ENCODE measurements at places on chromosomes 6 and 20. TPM values are rescaled to one million over a fixed set of nuclear protein-coding genes. Genes with fewer than 3 reads are reported as not detected.

DNA sequence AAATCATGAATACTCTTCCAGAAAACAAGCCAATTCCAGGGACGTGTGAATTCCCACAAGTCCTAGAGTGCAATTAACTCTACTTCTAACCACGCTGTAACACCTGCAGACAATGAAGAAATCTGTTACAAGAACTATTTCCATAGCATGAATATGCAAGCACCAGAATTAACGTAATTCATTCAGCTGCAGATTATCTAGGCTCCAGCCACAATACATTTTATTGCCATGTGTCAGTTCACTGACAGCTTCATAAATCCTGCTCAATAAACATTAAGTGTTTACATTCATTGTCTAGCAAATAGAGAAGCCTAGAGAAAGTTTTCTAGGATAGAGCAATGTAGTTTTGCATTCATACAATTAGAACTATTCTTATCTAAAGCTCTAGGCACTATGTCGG, 1348.5 kb downstream of the GRIK2 start:
- no peak overlapping the region for H3K4me3 ChIP-seq
- H3K27ac ChIP-seq = no peak overlapping the region
- no peaks in the 10 kb centered on the region for H3K36me3 ChIP-seq
- 0 out of 2 replicates have a peak, but pooled peaks cover 3% of the 10 kb centered on the region for H3K4me1 ChIP-seq
- DNase-seq = no peak
- no peaks in the 10 kb centered on the region for H3K27me3 ChIP-seq

Gene DLGAP4
- 59.5 TPM for total RNA-seq

- no peak for DNase-seq
- H3K27me3 ChIP-seq = peaks cover 4% of the 10 kb centered on the region
- H3K4me3 ChIP-seq = no peak overlapping the region
- no peak overlapping the region for H3K27ac ChIP-seq
Measured at GRCh38 chr20:5041433-5041832, 40.1 kb upstream of the SLC23A2 start.

Gene POM121L2
- total RNA-seq = not detected

GRCh38 chr20:62301111-62301668, 1.6 kb upstream of the ADRM1 start:
- H3K27ac ChIP-seq = no peak overlapping the region
- H3K4me1 ChIP-seq = peaks cover 19% of the 10 kb centered on the region
- H3K27me3 ChIP-seq = no peaks in the 10 kb centered on the region
- DNase-seq = no peak
- H3K36me3 ChIP-seq = peaks cover 31% of the 10 kb centered on the region

- H3K27me3 ChIP-seq = no peaks in the 10 kb centered on the region
- DNase-seq = no peak
- H3K4me1 ChIP-seq = peaks cover 51% of the 10 kb centered on the region
- H3K27ac ChIP-seq = peak overlapping the region; percentile 63
Measured at GRCh38 chr6:129643968-129644367, 66.0 kb downstream of the ARHGAP18 start.

DNA sequence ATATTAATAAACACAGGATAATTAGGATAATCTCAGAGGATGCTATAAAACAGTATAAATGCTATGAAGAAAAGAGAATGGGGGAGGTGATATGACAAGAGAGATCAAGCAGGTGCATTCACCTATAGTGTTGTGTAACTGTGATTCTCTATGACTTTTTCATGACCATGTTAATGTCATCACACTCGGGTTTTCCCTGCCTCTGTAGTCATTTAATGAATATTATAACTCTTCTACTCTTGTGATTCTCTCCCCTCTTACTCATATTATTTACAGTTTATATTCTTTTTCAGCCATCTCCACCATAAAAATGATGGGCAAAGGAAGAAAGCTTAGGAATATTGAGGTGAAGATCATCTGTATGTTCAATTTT, 106.9 kb upstream of the SGK1 start:
- no peaks in the 10 kb centered on the region for H3K36me3 ChIP-seq
- DNase-seq = no peak
- peak overlapping the region; percentile 57 for H3K27ac ChIP-seq
- H3K4me1 ChIP-seq = peaks cover 56% of the 10 kb centered on the region
- no peak overlapping the region for H3K4me3 ChIP-seq

DNA sequence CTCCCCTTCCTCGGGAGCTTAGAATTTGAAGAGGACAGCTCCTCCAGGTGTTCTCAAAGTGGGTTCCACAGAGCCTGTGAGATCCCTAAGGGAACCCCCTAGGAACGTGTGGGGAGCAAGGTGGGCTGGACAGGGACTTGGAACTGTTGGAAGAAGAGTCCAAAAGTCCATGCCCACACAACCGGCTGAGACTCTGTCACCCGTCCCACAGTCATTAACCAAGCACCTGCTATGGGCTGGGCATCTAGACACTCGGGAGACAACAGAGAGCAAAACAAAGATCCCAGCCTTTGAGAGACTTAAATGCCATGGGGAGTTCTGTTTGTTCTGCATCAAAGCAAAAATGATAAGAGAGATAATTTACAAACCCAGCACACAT, 51.9 kb upstream of the SAYSD1 start:
- no peak overlapping the region for H3K4me3 ChIP-seq

GRCh38 chr6:37146735-37147157, 23.2 kb upstream of the PIM1 start:
- H3K27me3 ChIP-seq = no peaks in the 10 kb centered on the region
- DNase-seq = no peak
- H3K4me1 ChIP-seq = peaks cover 45% of the 10 kb centered on the region
- H3K36me3 ChIP-seq = no peaks in the 10 kb centered on the region

Gene RBCK1
- 98.8 TPM for total RNA-seq

- no peak overlapping the region for H3K27ac ChIP-seq
- no peak for DNase-seq
- H3K27me3 ChIP-seq = no peaks in the 10 kb centered on the region
- H3K4me1 ChIP-seq = peaks cover 30% of the 10 kb centered on the region
Measured at GRCh38 chr6:143262859-143263258, 187.6 kb downstream of the ADAT2 start.
